Osteocyte (in vitro differentiated cells): ENCODE measurements at places on chromosomes 4 and X. TPM values are rescaled to one million over a fixed set of nuclear protein-coding genes. Genes with fewer than 3 reads are reported as not detected.

DNA sequence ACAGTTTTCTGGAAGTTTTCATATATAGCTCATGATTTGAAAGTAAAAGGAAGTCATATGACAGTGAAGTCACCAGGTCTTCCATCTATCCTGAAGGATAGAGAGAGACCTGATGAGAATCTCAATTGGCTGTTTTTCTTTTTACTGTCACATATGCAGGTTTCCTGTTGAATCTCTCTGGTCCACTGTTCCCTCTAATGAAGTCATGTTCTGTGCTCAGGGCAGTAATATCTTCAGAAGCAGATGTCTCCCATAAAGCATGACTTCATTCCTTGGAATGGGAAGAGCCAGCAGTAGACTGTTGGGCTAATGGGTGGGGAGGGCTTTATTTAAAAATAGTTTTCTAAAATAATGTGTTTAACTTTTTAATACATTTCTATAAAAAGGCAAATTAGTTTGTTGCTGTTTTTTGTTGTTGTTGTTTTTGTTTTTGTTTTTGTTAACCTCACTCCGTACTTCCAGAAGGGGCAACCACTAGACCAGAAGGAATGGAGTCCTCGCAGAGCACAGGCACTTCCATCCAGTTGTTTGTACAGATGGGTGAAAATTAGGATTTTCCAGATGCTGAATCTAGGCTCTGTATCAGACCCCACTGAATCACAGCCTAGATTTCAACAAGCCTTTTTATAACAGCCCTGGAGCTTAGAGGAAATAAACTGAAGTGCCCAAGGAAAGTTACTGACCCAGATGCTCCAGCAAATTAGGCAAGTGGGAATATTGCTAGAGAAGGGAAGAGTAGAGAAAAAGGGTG is 54.2 kb downstream of the AWAT2 start:
- H3K4me3 ChIP-seq, result no peak overlapping the region
- H3K4me1 ChIP-seq, result no peaks in the 10 kb centered on the region
- no peak for DNase-seq
- H3K27ac ChIP-seq, result no peak overlapping the region
- peaks cover 7% of the 10 kb centered on the region for H3K27me3 ChIP-seq
- H3K36me3 ChIP-seq, result no peaks in the 10 kb centered on the region

GRCh38 chr4:25213347-25213979 is 20.4 kb upstream of the PI4K2B start:
- no peak for DNase-seq
- H3K36me3 ChIP-seq, result no peaks in the 10 kb centered on the region
- no peaks in the 10 kb centered on the region for H3K4me1 ChIP-seq
- H3K27ac ChIP-seq, result no peak overlapping the region
- no peak overlapping the region for H3K4me3 ChIP-seq

- H3K27ac ChIP-seq, result peak overlapping the region; percentile 99
- H3K27me3 ChIP-seq, result no peaks in the 10 kb centered on the region
- DNase-seq, result peak; percentile 94
- peak overlapping the region; percentile 97 for H3K4me3 ChIP-seq
Measured at GRCh38 chrX:154398668-154399526, 720 bp downstream of the RPL10 start.

GRCh38 chrX:68599256-68600152 is 48.0 kb upstream of the STARD8 start:
- peaks cover 3% of the 10 kb centered on the region for H3K27me3 ChIP-seq
- no peak for DNase-seq
- no peak overlapping the region for H3K4me3 ChIP-seq
- H3K36me3 ChIP-seq, result no peaks in the 10 kb centered on the region
- H3K27ac ChIP-seq, result no peak overlapping the region

- H3K4me1 ChIP-seq, result no peaks in the 10 kb centered on the region
- peaks cover 3% of the 10 kb centered on the region for H3K27me3 ChIP-seq
- H3K36me3 ChIP-seq, result no peaks in the 10 kb centered on the region
- DNase-seq, result no peak
Measured at GRCh38 chr4:69115851-69116213, 19.6 kb downstream of the UGT2B7 start.

GRCh38 chrX:29447867-29448266 is 767.5 kb upstream of the MAGEB2 start:
- H3K4me1 ChIP-seq, result no peaks in the 10 kb centered on the region
- H3K36me3 ChIP-seq, result no peaks in the 10 kb centered on the region
- H3K27me3 ChIP-seq, result no peaks in the 10 kb centered on the region
- no peak overlapping the region for H3K27ac ChIP-seq
- DNase-seq, result no peak
- H3K4me3 ChIP-seq, result no peak overlapping the region

DNA sequence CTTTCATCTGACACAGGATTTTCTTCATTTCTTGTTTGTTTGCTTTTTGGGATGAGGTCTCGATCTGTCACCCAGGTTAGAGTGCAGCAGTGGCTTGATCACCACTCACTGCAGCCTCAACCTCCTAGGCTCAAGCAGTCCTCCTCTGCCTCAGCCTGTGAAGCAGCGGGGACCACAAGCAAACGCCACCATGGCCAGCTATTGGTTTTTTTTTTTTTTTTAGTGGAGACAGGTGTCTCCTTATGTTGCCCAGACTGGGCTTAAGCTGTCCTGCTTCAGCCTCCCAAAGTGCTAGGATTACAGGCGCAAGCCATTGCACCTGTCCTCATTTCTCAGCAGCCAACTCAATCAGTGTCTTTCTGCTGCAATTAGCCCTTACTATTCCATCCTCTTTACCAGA is 10.3 kb downstream of the SPRY1 start:
- no peak for DNase-seq
- H3K4me3 ChIP-seq, result no peak overlapping the region
- H3K36me3 ChIP-seq, result peaks cover 38% of the 10 kb centered on the region
- H3K27ac ChIP-seq, result no peak overlapping the region
- H3K27me3 ChIP-seq, result no peaks in the 10 kb centered on the region

- peaks cover 4% of the 10 kb centered on the region for H3K4me1 ChIP-seq
- H3K27me3 ChIP-seq, result no peaks in the 10 kb centered on the region
- peaks cover 17% of the 10 kb centered on the region for H3K36me3 ChIP-seq
- no peak overlapping the region for H3K4me3 ChIP-seq
- no peak overlapping the region for H3K27ac ChIP-seq
Measured at GRCh38 chr4:119493419-119493818, 135.2 kb downstream of the PDE5A start.

GRCh38 chr4:77432717-77433417 is 172.8 kb upstream of the CXCL13 start:
- no peak for DNase-seq
- no peaks in the 10 kb centered on the region for H3K4me1 ChIP-seq
- H3K36me3 ChIP-seq, result no peaks in the 10 kb centered on the region

DNA sequence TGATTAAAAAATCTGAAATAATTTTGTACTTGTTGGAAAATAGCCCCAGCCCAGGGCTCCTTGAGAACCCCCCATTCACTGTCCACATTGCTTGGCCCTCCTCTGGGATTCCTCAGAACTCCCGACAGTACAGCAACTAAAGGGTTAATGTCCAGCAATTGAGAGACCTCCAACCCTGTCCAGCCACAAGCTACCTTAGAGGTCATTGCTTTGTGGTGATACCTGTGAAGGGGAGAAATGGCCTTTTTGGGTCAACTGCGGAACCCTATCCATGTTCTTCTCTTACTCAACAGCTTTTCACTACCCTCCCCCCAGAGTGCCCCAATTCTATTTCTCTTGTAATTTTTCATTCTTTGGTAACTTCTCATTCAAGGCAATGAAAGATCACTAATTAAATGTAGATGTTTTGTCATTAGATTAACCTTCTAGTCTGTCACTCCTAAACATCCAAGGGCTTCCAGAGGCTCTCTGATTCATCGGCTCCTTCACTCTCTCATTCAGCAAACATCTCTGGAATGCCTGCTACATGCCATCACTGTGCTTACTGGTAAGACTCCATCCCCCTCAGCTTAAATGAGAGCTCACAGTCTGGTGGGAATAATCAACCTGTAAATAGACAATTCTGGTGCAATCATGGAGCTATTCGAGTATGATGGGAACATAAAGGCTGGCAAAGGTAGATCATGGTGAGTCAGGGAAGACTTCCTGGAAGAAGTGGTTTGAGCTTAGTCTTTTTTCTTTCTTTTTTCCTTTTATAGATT is 241.4 kb upstream of the PGRMC2 start:
- H3K4me1 ChIP-seq, result peaks cover 57% of the 10 kb centered on the region
- DNase-seq, result no peak
- H3K27me3 ChIP-seq, result no peaks in the 10 kb centered on the region
- H3K36me3 ChIP-seq, result peaks cover 2% of the 10 kb centered on the region

- H3K4me3 ChIP-seq, result no peak overlapping the region
- peaks cover 3% of the 10 kb centered on the region for H3K4me1 ChIP-seq
- H3K36me3 ChIP-seq, result peaks cover 2% of the 10 kb centered on the region
- H3K27ac ChIP-seq, result no peak overlapping the region
- DNase-seq, result no peak
Measured at GRCh38 chr4:28354880-28355656, 1494.4 kb downstream of the STIM2 start.

DNA sequence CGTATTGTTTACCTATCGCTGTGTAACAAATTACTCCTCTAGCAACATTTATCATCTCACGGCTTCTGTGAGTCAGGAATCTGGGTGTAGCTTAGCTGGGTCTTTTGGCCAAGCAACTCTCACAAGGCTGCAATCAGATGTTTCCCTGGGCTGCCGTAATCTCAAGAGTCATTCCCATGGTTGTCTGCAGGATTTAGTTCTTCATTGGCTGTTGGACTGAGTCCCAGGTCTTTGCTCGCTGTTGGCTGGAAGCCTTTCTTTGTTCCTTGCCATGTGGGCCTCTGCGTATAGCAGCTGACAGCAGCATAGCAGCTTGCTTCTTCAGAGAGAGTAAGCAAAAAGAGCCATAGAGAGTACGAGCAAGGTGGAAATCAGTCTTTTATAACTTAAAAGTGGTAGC is 16.8 kb downstream of the POLR2B start:
- no peak for DNase-seq
- no peak overlapping the region for H3K4me3 ChIP-seq
- H3K4me1 ChIP-seq, result no peaks in the 10 kb centered on the region
- no peaks in the 10 kb centered on the region for H3K27me3 ChIP-seq

- H3K4me1 ChIP-seq, result peaks cover 32% of the 10 kb centered on the region
- H3K4me3 ChIP-seq, result no peak overlapping the region
- H3K27ac ChIP-seq, result peak overlapping the region; percentile 91
- H3K36me3 ChIP-seq, result no peaks in the 10 kb centered on the region
- no peak for DNase-seq
Measured at GRCh38 chr4:119103263-119103662, 32.4 kb upstream of the MYOZ2 start.

DNA sequence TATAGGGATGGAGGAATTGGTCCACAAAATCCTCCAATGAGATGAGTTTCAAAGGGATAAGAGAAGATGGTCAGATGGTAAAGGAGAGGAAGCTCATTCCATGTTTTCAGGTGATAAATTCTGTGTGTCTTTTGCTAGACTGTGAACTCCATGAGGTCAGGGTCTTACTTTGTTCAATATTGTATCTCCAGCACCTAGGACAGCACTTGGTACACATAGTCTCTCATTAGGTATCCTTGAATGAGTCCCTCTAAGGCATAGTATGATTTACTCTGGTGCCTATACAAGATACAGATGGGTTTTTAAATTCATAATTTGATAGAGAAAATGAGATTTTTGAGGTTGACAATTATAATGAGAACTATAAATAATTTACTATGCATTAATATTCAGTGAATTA is 184.3 kb upstream of the BMP3 start:
- no peak overlapping the region for H3K27ac ChIP-seq
- H3K4me1 ChIP-seq, result no peaks in the 10 kb centered on the region
- H3K36me3 ChIP-seq, result no peaks in the 10 kb centered on the region
- H3K4me3 ChIP-seq, result no peak overlapping the region

GRCh38 chr4:111596491-111596890 is 548.8 kb upstream of the FAM241A start:
- H3K27ac ChIP-seq, result no peak overlapping the region
- no peak for DNase-seq
- no peaks in the 10 kb centered on the region for H3K4me1 ChIP-seq
- no peaks in the 10 kb centered on the region for H3K36me3 ChIP-seq
- H3K4me3 ChIP-seq, result no peak overlapping the region
- no peaks in the 10 kb centered on the region for H3K27me3 ChIP-seq

GRCh38 chr4:38867478-38868058 is at the start of gene FAM114A1:
FAM114A1 (plus strand) TSS chr4:38867806; CDS start chr4:38878079, 10,273 bp downstream.
- H3K4me3 ChIP-seq, result peak within 1 kb of the TSS; percentile 89
- H3K36me3 ChIP-seq, result peaks cover 8% of the 10 kb centered on the region
- peak within 1 kb of the TSS; percentile 97 for H3K27ac ChIP-seq
- DNase-seq, result peak; percentile 94

DNA sequence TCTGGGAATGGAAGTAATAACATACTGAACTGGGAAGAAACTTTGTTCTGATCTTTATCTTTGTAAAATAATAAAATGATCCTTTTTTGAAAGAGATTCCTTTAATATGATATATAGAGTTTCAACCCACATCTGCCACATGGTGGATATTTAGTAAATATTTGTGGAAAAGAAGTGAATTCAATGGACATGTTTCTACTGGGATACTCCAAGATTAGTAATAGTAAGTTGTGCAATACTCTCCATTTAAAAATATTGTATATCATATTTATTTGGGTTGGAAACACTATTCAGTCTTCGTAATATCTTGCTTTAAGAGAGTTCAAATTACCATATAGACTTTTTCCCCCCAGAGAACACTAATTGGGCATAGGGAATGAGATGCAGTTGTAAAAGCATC is 17.8 kb upstream of the ARSJ start:
- H3K27me3 ChIP-seq, result no peaks in the 10 kb centered on the region
- no peaks in the 10 kb centered on the region for H3K36me3 ChIP-seq
- no peak overlapping the region for H3K27ac ChIP-seq
- H3K4me3 ChIP-seq, result no peak overlapping the region
- DNase-seq, result no peak

DNA sequence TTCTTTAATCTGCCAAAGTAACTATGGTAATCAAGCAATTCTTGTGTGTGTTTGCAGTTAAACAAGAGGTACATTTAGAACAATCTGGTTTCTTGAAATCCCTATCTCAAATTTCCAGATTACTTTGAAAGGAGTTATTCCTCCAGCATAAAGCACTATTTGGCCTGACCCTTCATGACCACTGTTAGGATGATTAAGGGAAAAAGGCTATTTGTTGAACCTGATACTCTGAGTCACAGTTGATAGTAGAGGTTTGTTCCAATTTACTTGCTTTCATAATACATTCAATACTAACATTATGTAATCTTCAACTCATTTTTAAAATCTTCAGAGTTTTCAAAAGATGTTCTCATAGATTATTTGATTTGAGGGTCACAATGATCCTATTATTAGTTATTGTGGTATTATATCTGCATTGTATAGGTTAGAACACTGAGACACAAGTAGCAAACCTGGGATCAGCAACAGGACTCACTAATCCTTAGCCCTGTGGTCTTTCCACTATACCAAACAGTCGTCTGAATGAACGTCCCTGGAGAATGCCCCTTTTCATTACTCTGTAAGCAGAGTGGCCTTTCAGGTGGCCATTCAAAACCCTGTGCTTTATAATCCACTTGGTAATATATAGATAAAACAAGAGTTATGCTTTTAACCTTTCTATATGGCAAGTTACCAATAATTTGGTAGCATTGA is 8.1 kb upstream of the NDST4 start:
- peaks cover 9% of the 10 kb centered on the region for H3K4me1 ChIP-seq
- no peak overlapping the region for H3K4me3 ChIP-seq
- no peak overlapping the region for H3K27ac ChIP-seq
- DNase-seq, result no peak
- H3K27me3 ChIP-seq, result no peaks in the 10 kb centered on the region
- H3K36me3 ChIP-seq, result no peaks in the 10 kb centered on the region

PABPC1L2B gene
- total RNA-seq, result not detected in 2 replicates

DDX3X gene
- 212 and 215 TPM in 2 replicates for total RNA-seq

NR3C2 gene
- 0.42 and 0.75 TPM in 2 replicates for total RNA-seq

MFAP3L gene
- total RNA-seq, result 2.1 and 2.5 TPM in 2 replicates

ABLIM2 gene
- 0.24 and 0.31 TPM in 2 replicates for total RNA-seq

USP17L17 gene
- not detected in 2 replicates for total RNA-seq

PFKFB1 gene
- not detected in 2 replicates for total RNA-seq

RIPPLY1 gene
- total RNA-seq, result not detected in 2 replicates

PPP1R2C gene
- total RNA-seq, result not detected in 2 replicates

NR0B1 gene
- not detected in 2 replicates for total RNA-seq
